ENCODE measurements at places on chromosomes 6 and 20. TPM values are rescaled to one million over a fixed set of nuclear protein-coding genes. Genes with fewer than 3 reads are reported as not detected.

The HLA-DMA gene
- 98.5 TPM for total RNA-seq

DNA sequence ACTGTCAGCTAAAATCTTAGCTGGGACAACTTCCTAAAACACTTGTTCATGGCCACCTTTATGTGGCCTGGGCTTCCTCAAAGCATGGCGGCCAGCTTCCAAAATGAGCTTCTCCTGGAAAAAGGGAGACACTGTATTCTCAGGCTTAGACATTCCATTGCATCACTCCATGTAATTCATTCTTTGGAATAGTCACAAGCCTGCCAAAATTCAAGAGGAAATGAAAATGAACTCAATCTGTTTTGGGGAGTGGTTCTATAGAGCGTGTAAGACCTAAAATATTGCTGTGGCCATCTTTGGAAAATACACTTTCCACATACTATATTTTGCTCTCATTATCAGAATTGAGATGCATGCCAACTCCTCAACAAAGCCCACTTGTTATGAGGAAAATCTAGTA lies 687.0 kb downstream of the KIF16B start:
- DNase-seq: no peak

GRCh38 chr6:22343864-22344263 lies 47.0 kb upstream of the PRL start:
- no peak for DNase-seq

DNA sequence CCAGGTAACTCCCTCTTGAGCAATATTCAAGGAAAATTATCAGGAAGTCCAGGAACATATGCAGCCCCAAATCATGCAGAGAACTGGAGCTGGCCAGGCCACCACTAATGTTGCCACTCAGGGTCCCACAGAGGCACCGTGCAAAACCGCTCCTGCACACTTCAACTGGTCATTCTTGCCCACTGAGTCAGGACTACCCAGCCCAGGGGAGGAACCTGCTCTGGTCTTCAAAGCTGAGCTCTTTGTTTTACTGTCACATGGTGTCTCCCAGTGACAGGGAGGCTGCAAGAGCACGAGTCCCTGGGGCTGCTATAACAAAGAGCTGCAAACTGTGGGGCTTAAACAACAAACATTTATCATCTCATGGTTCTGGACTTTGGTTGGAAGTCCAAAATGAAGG lies 336.0 kb upstream of the PRDM1 start:
- DNase-seq: no peak

- no peak for DNase-seq
These were observed 476 bp upstream of the CLIC5 start for GRCh38 chr6:46016063-46016608.
